ENCODE measurements at places on chromosomes 1 and 21. TPM values are rescaled to one million over a fixed set of nuclear protein-coding genes. Genes with fewer than 3 reads are reported as not detected.
A peak's percentile ranks its signal among the peaks of the same experiment; 100 is the strongest.

GRCh38 chr1:71651214-71651613 lies 570.4 kb upstream of the ZRANB2 start:
- no peak for DNase-seq

CFHR2 gene
- not detected for total RNA-seq

CD247 gene
- 2.0 TPM for total RNA-seq

- no peak for DNase-seq
These were observed 12.6 kb downstream of the SH2D2A start for GRCh38 chr1:156804026-156804425.

SEMA4A gene
- total RNA-seq = 1.4 TPM

GRCh38 chr1:3618881-3619671 lies 5.7 kb upstream of the TPRG1L start:
- DNase-seq = peak; percentile 75

DNA sequence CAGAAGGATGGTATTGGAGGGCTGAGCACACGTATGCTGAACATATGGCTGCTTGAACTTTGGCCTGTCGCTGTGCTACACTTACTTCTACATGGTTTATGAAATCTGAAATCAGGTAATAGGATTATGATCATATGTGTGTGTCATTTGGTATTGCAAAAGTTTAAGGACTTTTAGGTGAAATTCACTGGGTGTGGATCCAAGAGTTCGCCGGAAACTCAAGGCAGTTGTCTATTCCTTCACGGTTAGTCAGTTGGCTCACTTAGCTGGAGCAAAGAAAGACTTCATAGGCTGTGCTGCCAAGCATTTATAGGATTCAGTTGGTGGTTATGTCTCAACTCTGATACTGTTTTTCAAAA lies 927 bp downstream of the UAP1 start:
- DNase-seq = no peak

NHLH1 gene
- not detected for total RNA-seq

GRCh38 chr1:119623193-119623515 lies 24.9 kb downstream of the ZNF697 start:
- DNase-seq = no peak

OR2L5 gene
- total RNA-seq = 0.66 TPM
